ENCODE measurements at places on chromosomes 7 and 10.
A peak's percentile ranks its signal among the peaks of the same experiment; 100 is the strongest.

DNA sequence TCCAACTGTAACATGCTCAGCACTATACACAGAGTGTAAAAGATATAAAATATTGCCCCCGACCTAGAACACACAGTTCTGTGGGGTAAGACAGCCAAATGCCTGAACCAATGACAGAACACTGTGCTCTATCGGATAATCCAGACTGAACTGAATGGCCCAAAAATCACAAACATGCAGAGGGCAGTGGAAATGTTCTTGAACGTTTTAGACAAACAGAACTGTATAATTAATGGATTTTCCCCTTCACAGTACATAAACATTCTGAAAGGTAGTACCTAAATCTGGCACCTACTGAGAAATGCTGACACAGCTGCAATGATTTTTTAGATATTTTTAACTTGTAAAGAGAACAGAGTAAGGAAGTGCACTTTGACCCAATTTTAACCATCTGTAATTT is 33.4 kb downstream of the PARD3 start:
- DNase-seq, result no peak

DNA sequence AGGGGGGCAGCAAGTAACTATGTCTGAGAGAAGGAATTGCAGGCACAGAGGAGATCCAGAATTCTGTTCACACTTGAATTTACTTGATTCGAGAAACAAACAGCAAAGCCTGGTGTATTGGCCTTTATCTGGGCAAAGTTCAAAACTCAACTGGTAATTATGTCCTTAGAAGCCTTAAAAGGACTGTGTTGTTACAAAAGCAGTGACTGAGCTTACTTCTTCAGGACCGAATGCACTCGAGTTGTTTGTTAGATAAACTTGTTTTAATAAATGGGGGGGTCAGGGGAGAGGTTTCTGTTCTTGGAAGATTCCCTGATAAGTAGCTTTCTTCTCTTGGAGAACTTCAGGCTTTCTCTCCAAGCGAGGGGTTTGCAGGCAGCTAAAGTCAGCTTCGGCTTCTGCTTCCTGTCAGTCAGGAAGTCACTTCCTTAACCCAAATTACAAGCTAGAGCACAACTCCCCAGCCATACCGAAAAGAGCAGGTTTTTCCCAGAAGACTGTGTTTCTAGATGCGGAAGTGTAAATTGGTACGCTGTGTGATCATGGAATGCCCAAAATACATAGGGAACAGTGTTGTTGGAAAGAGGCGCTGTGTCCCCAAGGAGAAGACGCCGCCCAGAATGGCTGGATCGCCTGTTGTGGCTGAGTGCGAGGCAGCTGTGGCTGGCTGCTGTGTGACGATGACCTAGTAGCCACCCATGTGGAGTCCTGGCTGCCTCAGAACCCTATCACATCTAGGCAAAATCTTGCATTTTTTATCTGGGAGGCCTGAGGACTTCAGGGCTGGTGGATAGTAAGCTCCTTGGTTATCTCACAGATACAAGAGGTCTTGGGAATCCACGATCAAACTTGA is 110.4 kb downstream of the TCF7L2 start:
- DNase-seq, result no peak

DNA sequence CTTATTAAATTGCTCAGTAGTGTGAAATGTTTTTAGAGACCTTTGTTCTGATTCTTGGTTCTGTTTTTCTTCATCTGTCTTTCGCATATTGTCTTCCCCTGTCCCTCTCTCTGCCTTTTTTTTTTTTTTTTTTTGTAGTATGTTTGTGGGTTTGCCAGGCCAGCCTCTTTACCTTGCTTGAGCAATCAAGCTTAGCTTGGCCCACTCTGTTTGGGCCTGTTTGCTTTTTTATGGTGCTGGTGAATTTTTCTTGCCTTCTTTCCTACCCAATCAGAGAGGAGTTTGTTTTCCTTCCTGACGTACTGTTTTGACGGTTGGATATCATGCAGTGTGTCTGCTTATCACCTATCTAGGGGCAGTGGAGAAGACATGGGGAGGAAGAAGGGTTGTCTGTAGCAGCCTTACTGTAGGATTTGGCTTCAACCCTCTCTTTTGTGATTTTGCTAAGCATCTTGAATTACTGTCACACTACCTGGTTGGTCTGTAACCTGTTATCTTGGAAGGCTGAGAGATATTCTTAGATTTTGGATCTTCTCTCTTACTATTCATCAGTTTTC is 64.0 kb downstream of the BBS9 start:
- DNase-seq, result no peak

DNA sequence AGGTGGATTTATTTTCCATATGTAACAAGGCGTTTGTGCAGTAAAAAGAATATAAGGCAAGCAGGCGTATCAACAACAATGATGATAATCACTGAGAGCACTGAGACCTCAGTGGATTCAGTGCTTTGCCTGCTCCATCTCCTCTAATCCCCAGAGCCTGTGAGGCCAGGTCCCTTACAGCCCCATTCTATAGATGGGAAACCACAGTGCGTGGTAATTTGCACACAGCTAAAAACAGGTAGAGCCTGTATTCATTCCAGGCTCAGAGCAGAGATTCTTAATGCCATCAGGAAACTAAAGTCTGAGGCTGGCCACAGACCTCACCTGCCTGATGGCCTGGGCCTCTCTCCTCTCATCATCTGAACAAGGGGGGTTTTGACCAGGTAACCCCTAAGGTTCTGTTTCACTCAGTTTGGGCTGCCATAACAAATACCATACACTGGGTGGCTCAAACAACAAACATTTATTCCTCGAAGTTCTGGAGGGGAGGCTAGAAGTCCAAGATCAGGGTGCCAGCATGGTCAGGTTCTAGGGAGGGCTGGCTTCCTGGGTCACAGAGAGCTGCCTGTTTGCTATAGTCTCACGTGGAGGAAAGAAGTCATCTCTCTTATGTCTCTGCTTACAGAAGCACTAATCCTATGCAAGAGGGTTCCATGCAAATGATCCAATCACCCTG is 10.3 kb upstream of the RASSF4 start:
- DNase-seq, result no peak

- no peak for DNase-seq
Observed at GRCh38 chr7:32564542-32564941, 69.3 kb downstream of the AVL9 start.

- no peak for DNase-seq
Observed at GRCh38 chr7:17207220-17207619, 91.2 kb upstream of the AHR start.

GRCh38 chr7:133371616-133372015 is 118.7 kb downstream of the EXOC4 start:
- DNase-seq, result no peak

GRCh38 chr10:105586451-105587098 is 945.5 kb downstream of the SORCS3 start:
- DNase-seq, result no peak

DNA sequence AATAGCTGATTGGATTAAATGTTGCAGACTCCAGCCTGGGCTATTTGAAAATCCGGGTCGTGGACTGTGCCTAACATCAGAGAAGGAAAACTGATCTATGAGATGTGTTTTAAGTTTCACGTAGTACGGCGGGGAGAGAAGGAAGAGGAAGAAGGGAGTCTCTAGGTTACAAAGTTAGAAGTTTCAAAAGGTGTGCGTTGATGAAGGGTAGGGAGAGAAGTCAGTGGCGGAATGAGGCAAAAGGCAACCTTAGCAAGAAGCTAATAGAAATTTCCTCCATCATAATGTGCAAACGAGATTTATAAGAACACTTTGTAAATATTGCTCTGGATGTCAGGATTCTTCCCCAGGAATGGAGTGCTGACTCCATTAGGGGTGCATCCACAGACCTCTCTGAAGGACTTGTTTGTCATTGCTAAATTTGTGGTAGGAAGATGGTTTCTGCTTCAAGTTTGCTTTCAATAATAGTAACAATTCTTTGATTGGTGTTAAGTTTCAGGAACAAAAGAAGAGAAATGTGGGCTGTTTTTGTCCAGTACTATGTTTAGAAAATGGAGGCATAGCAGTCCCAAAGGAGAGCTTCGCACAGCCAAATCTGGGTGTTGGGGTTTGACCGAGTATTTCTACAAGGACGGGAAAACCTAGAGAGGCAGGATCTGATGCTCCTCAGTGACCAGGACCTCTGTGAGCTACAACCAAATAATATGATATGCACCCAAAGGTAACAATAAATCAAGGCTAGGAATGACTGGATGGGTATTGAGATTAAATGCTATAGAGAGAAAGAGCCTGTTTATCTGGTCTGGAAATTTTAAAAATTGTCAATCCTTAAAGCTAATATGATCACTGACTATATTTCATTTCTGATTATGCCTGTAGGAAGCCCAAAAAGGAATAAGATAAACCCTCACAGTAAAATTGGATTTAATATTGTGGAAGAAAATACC is 8.2 kb downstream of the TWIST1 start:
- no peak for DNase-seq

- DNase-seq, result peak; percentile 24
Observed at GRCh38 chr10:5812283-5813090, 747 bp downstream of the GDI2 start.

DNA sequence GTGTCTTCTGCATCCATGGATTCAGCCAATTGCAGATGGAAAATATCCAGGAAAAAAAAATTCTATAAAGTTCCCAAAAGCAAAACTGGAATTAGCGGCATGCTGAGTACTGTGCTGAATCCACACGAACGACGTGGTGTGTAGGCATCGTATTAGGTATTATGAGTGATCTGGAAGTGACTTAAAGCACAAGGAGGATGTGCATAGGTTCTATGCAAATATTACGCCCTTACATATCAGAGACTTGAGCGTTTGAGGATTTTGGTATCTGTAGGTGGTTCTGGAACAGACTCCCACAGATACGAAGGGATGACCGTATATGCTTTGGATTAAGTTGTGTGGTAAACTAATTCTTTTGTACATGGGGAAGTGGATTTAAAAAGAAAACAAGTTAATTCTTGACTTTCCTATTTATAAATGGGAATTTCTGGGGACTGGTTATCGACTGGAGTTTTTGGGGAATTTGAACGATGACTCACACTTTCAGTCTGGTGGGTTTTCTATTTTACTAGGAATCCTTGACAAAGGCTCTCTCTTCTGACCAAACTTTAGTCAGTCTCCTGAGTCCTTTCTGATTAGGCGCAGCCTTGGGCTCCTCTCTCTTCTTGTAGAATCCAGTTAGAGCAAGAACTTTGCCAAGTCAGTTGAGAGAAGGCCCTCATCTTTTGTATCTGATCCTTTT is 5.4 kb upstream of the NUB1 start:
- no peak for DNase-seq

- DNase-seq, result no peak
Observed at GRCh38 chr10:131311661-131312477, at the start of gene TCERG1L. Gene TCERG1L (minus strand): TSS chr10:131311721. CDS start chr10:131311635, 86 bp downstream.

GRCh38 chr10:68135362-68135761 is 26.1 kb downstream of the MYPN start:
- DNase-seq, result no peak

DNA sequence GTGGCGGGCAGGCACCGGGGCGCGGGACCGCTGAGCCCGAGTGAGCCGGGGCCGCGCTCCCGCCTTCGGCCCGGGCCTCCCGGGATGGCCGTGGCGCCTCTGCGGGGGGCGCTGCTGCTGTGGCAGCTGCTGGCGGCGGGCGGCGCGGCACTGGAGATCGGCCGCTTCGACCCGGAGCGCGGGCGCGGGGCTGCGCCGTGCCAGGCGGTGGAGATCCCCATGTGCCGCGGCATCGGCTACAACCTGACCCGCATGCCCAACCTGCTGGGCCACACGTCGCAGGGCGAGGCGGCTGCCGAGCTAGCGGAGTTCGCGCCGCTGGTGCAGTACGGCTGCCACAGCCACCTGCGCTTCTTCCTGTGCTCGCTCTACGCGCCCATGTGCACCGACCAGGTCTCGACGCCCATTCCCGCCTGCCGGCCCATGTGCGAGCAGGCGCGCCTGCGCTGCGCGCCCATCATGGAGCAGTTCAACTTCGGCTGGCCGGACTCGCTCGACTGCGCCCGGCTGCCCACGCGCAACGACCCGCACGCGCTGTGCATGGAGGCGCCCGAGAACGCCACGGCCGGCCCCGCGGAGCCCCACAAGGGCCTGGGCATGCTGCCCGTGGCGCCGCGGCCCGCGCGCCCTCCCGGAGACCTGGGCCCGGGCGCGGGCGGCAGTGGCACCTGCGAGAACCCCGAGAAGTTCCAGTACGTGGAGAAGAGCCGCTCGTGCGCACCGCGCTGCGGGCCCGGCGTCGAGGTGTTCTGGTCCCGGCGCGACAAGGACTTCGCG is 534 bp downstream of the FZD9 start:
- no peak for DNase-seq

GRCh38 chr10:47294501-47294900 is 5.5 kb upstream of the GDF10 start:
- DNase-seq, result no peak

- DNase-seq, result no peak
Observed at GRCh38 chr7:32658467-32658869, 163.2 kb downstream of the AVL9 start.
